ENCODE measurements at places on chromosomes 1 and 21. TPM values are rescaled to one million over a fixed set of nuclear protein-coding genes. Genes with fewer than 3 reads are reported as not detected.
A peak's percentile ranks its signal among the peaks of the same experiment; 100 is the strongest.

SPRR2F gene
- not detected for polyA plus RNA-seq

CCDC24 gene
- 53.5 TPM for polyA plus RNA-seq

DHRS3 gene
- 7.7 TPM for polyA plus RNA-seq

DNA sequence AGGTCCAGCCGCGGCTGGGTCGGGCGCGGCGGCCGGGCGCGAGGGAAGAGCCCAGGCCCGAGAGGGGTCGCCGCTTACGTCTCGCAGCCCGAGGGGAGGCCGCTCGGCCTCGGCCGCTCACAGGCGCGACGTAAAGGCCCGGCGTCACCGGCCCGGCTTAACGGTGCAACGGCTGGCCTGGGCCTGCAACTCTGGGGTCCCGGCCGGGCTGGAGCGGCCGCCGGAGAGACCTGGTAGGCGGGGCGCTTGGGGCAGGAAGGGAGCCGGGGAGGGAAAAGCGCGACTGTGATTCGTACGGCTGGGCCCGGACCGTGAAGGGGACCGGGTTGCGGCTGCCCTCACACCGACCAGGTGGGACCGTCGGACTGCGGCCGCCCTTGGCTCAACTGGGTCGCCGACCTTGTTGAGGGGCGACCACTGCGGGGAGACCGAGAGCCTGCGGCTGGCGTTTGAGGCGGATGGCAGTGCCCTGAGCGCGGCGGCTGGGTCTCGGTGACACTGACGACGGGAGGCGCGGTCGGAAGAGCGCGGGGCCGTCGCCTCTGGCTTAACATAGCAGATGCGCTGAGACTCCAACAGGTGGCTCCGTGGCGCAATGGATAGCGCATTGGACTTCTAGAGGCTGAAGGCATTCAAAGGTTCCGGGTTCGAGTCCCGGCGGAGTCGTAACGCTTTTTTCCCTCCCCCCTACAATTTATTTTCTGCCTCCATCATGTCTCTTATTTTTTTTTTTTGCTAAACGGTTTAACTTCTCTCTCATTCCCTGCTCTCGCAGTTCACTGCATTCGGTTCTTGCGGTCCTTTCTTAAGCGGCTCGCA lies 31.8 kb downstream of the DNTTIP2 start:
- peak; percentile 84 for DNase-seq
- H3K36me3 ChIP-seq: no peaks in the 10 kb centered on the region
- peak overlapping the region; percentile 94 for H3K27ac ChIP-seq

- no peak overlapping the region for H3K4me3 ChIP-seq
- peaks cover 14% of the 10 kb centered on the region for H3K27me3 ChIP-seq
These were observed 15.2 kb upstream of the PDIK1L start for GRCh38 chr1:26096471-26096870.

- H3K27ac ChIP-seq: no peak overlapping the region
- H3K27me3 ChIP-seq: no peaks in the 10 kb centered on the region
- H3K4me1 ChIP-seq: peaks cover 6% of the 10 kb centered on the region
- peak; percentile 28 for DNase-seq
- no peaks in the 10 kb centered on the region for H3K36me3 ChIP-seq
These were observed 35.7 kb upstream of the VAV3 start for GRCh38 chr1:108000620-108001111.
